ENCODE measurements at places on chromosomes 1 and 21.

- no peak for DNase-seq
Measured at GRCh38 chr1:160904783-160905616, 20.0 kb upstream of the ITLN1 start.

- peak; percentile 90 for DNase-seq
Measured at GRCh38 chr1:230849451-230850224, 18.7 kb downstream of the C1orf198 start.

DNA sequence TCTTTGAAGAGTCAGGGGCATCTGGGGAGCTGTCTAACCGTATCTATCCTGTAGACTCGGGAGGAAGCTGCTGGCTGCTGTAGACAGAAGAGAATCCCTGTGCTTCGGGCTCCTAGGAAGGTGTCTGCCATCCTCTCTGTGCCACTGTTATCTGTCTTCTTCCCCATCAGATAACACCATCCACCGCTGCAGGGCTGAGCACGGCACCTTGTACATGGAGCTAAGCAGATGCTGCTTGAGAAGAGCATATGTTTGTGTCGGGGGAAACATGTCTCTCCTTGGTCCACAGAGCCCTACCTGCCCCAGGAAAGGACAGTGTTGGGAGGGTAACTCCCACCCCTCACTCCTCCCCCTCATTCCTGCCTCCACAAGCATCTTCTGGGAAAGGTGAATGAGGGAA lies 1.4 kb upstream of the MAPKAPK2 start:
- no peak for DNase-seq

DNA sequence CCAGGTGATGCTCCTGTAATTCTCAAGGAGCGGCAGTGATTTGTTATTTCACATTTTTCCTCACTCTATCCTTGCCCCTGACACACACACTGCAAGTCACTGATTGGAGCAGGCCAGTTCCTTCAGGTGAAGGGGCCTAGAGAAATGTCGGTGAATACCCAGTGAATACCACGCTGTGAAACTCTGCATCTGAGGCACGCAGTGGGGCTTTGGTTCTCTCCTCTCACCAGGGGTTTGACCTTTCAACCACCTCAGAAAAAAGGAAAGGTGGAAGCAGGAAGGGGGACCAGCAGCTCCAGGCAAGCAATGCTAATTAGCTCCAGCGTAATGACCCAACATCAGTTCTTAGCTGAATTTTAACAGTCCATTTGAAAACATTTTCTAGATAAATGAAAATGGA lies 532 bp upstream of the FAM177B start:
- no peak for DNase-seq

DNA sequence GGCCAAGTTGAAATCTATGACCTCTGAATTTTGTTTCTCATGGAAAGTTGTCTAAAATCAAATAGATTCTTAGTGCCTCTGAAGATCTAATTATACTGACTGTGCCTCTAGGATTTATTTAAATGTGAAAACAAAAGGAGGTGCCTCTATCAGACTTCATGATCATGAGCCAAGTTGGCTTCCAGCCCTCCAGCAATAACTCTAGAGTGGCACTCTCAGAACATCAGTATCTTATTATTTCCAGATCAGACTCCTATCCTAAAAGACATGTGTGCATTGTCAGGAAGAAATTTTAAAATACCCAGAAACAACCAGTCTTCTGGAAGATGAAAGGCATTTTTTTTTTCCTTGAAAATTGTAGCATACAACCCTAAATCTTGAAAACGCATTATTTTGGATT lies 368.0 kb downstream of the PDE4B start:
- no peak for DNase-seq

DNA sequence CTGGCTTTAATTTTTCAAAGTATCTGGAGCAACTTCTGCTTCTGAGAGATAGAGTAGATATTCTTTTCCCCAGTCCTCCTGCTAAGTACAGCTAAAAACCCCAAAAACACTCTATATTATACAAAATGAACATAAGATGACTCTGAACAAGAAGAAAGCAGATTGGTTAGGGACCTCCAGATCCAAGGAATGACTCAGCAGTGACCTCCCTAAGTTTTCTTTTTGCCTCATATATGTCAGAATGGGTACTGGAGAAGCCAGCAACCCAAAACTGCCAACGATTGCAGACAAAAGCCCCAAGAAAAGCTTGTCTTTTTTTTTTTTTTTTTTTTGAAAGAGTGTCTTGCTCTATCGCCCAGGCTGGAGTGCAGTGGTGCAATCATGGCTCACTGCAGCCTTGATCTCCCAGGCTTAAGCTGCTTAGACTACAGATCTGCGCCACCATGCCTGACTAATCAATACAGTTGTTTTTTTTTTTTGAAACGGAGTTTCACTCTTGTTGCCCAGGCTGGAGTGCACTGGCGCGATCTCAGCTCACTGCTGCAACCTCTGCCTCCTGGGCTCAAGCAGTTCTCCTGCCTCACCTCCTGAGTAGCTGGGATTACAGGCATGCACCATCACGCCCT lies 22.7 kb downstream of the NDUFS5 start:
- DNase-seq = no peak

DNA sequence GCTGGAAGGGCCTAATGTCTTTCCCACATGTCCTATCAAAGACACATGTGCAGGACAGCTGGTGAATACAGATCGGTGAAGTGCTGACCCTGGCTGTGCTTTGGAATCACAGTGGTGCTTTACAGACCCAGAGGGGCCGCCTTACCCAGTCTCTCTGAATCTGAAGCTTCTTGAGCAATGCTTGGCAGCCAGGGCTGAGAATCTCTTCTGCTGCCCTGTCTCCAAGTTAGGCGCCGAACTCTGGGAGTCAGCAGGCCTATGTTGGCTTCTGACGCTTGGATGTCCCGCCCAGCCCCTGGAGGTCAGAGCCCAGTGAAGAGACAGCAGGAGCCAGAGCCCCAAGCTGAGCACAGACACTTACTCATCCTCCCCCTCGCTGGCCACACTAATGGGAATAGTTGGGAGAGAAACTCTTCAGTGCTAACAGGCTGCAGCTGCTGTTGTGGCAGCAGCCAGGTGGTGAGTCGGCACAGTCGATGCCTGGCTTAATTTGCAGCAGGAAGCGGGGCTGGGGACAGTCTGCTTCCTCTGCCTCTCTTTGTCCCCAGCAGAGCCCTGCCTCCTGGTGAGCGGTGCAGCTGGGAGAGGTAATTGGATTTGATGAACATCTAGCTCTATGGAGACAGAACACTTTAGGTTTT lies 68.1 kb downstream of the URB2 start:
- peak; percentile 64 for DNase-seq

DNA sequence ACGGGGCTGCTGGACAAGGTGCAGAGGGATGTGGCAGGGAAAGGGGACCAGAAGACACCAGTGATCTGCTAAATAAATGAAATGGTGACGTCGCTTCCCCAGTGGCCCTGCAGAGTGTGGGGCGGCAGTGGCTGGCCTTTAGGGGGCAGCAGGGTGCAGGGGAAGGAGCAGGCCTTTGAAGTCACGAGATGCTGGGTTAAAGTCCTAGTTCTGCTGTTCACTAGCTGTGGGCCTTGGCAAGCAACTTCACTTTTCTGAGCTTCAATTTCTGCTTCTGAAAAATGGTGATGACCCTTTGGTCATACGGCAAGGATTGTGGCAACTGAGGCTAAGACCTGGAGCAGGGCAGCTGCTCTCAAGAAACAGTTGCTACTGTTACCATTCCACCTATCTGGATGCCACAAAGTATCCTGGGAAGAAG lies 9.2 kb upstream of the GALE start:
- peak; percentile 59 for DNase-seq

GRCh38 chr1:39354572-39354971 lies 136.9 kb upstream of the BMP8A start:
- no peak for DNase-seq

DNA sequence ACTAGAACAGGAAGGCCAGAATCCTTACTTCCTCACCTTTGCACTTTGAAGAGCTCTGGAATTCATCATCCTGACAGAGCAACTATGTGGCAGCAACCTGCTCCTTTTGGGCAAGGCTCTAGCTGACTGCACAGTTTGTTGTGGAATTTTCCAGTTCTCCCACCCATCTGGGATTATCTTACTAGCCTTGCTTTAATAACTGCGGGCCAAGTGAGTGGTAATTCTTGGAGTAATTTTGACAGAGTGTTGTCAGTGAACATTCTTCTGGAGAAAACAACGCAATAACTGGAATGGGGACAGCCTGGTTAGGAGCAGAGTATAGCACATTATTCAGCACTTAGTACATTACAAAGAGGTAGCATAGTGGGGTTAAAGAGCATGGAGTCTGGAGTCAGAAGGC lies 75.3 kb downstream of the NTMT2 start:
- no peak for DNase-seq

DNA sequence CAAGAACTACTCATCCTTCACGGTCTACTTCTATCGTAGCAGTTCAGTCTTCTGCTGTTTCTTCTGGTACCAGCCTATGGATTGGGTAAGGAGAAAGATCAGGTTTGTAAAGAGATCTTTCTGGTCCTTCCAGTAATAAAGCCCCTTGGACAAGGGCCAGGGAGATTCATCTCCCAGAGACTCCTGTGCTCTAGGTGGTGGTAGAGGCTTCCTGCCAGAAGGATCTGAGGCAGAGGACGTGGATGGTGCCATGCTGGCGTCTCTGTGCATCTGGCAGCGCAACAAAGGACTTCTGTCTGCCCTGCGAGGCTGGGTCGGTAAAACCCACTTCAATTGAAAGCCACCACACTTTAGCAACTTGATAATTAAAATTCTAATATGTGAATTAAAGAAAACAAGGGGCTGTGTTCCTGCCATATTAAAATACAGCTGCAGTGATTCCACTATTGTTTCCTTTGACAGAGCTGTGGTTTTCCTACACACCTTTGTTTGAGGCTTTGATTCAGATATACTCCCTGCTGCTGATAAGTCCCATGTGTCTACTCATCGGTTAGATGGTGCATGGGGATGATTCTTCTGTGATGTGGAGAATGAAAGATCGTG lies 73.6 kb downstream of the ROR1 start:
- DNase-seq = no peak

- DNase-seq = no peak
Measured at GRCh38 chr1:167532375-167532774, 14.0 kb upstream of the CD247 start.

- DNase-seq = no peak
Measured at GRCh38 chr1:41837691-41838090, 81.0 kb downstream of the HIVEP3 start.

DNA sequence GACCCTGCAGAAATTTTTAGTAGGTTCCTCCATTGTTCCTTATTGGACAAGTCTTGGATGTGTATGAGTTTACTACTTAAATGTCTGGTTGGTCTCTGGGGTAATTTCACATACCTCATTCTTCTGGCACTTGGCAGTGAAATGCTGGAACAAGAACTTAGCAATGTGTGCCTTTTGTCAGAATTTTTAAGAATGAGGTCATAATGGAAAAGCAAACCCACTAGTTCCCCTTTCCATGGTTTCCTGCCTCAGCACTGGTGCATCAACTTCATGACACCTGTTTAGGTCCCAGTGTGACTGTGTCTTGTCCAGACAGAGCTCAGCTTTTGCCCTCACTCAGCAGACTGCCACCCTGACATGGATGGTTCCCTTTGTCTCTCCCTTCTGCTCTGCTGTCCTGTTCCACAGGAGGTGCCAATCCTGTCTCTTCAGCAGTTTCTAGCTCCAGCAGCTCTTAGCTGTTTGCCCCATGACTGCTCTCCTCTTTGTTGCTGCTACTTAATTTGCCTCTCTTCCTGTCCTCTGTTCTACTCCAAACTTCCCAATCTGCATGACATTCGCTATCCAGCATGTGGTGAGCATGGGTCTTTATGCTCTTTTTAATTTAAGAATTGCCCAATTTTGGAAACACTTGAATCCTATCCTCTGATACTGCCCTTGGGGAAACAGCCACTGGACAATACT lies 135.6 kb downstream of the CYYR1 start:
- DNase-seq = no peak

DNA sequence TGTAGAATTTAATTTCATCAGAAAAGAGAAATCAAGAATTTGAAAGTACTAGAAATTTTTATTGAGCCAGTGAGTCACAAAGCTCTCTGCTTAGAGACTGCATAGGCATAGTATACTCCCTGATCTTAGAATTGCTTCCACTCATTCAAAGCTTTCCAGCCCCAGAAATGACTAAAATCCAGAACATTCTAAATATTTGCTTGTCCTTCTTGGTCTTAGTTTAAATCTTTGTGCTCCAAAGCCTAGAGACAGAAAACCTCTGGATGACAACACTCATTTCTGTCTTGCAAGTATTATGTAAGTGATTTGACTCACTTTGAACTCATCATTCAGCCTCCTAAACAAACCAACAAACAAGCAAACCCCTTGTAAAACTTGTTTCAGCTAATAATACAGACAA lies 74.2 kb downstream of the PTPRC start:
- peak; percentile 54 for DNase-seq

All from HCEC 1CT (cell line).